Karpas-422 (cell line): ENCODE measurements at places on chromosomes 5 and 9. TPM values are rescaled to one million over a fixed set of nuclear protein-coding genes. Genes with fewer than 3 reads are reported as not detected.

GRCh38 chr9:133368249-133368881 lies 7.5 kb downstream of the SURF4 start:
- no peaks in the 10 kb centered on the region for H3K4me1 ChIP-seq
- DNase-seq, result no peak
- H3K36me3 ChIP-seq, result peaks cover 14% of the 10 kb centered on the region; the same call in 1 of the 2 replicates
- no peak overlapping the region for H3K4me3 ChIP-seq

DNA sequence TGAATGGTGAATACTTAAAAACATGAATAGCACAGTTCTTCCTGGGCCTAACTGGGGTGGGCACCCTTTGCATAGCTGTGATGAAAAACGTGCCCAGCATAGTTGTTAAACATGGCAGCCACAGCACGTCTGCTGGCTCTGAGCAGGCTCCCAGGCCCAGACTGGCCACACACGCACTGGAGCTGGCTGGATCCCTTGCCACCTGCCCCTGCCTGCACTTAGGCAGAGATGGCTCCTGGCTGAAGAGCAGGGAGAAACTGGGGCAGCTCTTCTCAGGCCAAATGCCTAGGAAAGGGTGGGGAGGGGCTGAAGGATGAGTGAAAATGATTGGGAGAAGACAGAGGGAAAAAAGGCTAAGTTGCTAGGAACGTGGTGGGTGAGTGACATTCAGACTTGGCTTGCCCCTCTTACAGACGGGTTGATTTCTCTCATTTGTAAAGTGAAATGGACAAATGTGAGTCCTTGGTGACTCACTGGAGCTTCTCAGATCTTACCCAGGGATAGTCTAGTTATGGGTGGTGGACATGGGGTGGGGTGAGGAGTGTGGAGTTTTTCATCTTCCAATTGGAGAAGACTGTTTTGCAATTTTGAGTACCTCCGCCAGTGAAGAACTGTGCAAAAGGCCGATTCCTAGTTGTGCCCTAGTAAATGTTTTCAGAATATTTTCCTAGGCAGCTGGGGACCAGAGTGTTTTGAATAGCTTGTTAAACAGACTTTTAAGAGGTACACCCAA lies 42.4 kb downstream of the TRIO start:
- no peaks in the 10 kb centered on the region for H3K4me1 ChIP-seq
- no peaks in the 10 kb centered on the region for H3K27me3 ChIP-seq
- H3K4me3 ChIP-seq, result no peak overlapping the region
- DNase-seq, result no peak
- H3K36me3 ChIP-seq, result no peaks in the 10 kb centered on the region
- no peak overlapping the region for H3K27ac ChIP-seq

DNA sequence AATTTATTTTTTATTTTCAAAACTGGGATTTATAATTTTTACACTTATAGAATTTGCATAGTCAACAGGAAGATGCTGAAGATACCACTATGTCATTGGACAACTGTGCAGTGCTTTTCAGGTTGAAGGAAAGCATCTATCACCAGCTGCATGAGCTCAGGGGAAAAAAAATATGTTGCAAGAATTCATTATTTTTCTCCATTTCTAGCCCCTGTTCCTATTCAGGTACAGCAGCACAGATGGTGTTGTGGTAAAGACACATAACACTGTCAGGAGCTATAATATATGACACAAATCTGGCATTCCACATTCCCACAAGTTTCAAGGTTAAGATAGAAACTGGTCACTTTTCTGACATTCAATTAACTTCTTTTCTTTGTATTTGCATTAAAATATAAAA lies 1088.6 kb downstream of the MAT2B start:
- H3K27me3 ChIP-seq, result no peaks in the 10 kb centered on the region
- no peaks in the 10 kb centered on the region for H3K4me1 ChIP-seq
- no peak for DNase-seq
- no peak overlapping the region for H3K4me3 ChIP-seq

DNA sequence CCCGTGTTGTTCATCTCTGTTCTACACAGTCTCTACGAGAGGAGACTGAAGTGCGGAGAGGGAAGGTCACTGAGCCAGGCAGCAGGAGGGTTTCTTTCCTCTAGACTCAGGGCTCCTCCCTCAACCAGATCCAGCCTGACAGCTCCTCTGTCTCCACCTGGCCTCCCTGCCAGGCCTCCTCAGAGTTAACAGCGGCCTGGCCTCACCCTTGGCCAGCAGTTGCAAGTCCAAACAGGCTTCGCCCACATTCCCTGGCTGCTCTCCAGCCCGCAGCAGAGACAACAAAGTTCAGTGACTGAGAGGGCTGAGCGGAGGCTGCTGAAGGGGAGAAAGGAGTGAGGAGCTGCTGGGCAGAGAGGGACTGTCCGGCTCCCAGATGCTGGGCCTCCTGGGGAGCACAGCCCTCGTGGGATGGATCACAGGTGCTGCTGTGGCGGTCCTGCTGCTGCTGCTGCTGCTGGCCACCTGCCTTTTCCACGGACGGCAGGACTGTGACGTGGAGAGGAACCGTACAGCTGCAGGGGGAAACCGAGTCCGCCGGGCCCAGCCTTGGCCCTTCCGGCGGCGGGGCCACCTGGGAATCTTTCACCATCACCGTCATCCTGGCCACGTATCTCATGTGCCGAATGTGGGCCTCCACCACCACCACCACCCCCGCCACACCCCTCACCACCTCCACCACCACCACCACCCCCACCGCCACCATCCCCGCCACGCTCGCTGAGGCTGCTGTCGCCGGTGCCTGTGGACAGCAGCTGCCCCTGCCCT lies at the start of gene HRCT1:
HRCT1 (plus strand) TSS at position 291 of the 768 bp plus-strand sequence; CDS start at position 377, 86 bp downstream.
- H3K27ac ChIP-seq, result no peak within 1 kb of the TSS
- H3K27me3 ChIP-seq, result no peaks in the 10 kb centered on the region
- H3K36me3 ChIP-seq, result no peaks in the 10 kb centered on the region
- H3K4me3 ChIP-seq, result no peak within 1 kb of the TSS
- no peaks in the 10 kb centered on the region for H3K4me1 ChIP-seq

- H3K27ac ChIP-seq, result no peak overlapping the region
- H3K36me3 ChIP-seq, result no peaks in the 10 kb centered on the region
- no peaks in the 10 kb centered on the region for H3K27me3 ChIP-seq
- DNase-seq, result no peak
- no peaks in the 10 kb centered on the region for H3K4me1 ChIP-seq
- H3K4me3 ChIP-seq, result no peak overlapping the region
Observed at GRCh38 chr9:127119320-127119709, 3.1 kb downstream of the ANGPTL2 start.

- H3K27ac ChIP-seq, result no peak overlapping the region
- peaks cover 43% of the 10 kb centered on the region for H3K36me3 ChIP-seq
- H3K27me3 ChIP-seq, result no peaks in the 10 kb centered on the region
- H3K4me1 ChIP-seq, result peaks cover 98% of the 10 kb centered on the region
- DNase-seq, result no peak
Observed at GRCh38 chr5:143352691-143353090, 50.8 kb downstream of the NR3C1 start.

Gene KIAA0825
- 0.04 and 2.0 TPM in 2 replicates for total RNA-seq

Gene IL5
- total RNA-seq, result not detected in 2 replicates
